ENCODE measurements at places on chromosomes 12 and 14.

DNA sequence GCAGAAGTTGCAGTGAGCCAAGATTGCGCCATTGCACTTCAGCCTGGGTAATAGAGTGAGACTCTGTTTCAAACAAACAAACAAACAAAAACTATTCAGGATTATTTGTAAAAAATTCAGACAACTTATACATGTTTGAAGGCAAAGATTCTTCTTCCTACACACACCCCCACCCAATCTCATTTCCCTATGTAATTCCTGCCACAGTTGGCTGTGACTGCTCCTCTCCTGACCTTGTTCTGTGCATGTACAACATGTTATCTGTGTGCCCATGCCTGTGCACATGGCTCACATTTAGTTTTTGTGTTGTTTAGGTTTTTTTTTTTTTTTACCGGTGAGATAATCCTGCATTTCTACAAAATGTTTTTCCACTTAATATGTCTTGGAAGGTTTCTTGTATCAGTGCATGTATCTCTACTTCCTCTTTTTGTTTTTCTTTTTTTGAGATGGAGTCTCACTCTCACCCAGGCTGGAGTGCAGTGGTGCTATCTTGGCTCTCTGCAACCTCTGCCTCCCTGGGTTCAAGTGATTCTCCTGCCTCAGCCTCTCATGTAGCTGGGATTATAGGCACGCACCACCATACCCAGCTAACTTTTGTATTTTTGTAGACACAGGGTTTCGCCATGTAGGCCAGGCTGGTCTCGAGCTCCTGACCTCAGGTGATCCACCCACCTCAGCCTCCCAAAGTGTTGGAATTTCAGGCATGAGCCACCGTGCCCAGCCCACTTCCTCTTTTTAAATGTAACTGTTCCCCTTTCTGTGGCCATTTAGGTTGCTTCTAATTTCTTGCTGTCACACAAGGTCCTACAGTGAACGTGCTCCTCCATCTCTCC is 8.7 kb downstream of the CFAP251 start:
- no peak for DNase-seq

DNA sequence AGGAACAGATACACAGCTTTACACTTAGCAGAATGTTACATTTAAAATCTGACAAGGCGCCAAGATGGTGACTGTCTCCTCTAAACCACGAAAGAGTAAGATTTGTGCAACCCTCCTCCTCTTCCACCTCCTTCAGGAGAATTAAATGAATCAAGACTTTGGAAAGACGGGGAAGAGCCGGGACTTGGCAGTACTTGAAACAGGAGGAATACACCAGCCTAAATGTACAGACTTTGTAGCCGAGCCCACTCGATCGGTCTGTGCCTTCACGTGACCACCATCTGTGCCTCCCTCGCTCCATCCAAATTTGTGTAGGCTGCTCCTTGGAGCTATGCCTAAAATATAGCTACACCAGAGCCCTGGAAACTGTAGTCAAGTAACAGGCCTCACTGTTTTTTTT is 38.3 kb downstream of the SSPN start:
- DNase-seq = no peak

DNA sequence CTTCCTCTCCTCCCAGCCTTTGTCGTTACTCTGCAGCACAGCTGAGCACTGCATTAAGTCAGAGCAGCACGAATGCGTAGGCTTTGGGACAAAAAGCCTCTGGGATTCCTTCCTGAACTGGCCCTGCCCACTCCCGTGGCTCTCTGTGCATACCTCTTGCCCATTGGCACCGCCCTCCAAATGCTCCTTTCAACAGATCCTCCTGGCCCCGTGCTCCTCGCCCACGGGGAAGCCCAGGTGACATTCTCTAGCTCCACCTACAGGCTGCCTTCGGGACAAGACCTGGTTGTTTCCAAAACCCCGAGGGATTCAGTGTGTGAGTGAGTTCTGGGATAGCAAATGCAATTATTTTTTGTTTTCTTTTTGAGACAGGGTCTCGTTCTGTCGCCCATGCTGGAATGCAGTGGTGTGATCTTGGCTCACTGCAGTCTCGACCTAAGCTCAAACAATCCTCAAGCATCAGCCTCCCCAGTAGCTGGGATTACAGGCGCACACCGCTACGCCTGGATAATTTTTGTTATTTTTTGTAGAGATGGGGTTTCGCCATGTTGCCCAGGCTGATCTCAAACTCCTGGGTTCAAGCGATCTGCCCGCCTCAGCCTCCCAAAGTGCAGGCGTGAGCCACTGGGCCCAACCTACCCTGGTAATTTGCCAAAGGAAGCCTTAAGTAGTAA is 17.9 kb upstream of the TDRD9 start:
- DNase-seq = peak; percentile 64

DNA sequence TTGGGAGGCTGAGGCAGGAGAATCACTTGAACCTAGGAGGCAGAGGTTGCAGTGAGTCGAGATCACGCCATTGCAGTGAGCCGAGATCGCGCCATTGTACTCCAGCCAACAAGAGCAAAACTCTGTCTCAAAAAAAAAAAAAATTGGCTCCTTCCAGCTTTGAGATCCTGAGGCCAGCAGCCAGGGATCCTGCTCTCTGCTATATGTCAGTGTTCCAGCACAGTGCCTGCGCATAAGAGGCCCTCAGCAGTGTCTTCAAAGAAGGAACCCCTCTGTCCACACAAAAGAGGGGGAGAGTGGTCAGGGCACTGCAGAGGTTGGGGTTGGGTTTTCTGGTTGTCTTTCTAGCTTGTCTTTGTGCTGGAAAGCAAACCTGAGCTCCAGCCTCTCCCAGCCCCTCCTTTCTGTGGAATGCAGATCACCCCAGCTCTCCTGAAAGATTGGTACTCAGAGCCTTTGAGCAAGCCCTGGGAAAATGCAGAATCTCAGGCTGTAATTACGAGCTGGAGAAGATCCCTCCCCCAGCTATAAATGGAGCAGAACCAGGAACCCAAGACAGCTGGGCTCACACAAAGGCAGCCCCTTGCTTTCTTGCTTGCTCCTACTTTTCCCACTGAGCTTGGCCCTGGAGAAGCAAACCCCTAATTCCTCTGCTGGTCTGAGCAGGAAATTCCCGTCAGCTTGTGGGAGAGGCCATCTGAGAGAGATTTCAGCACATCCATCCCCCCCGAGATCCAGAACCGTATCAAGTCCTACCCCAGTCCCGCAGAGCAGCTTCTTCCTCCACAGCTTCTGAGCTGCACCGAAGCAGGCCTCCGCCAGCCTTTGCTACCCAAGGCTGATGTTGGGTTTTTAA is 205.7 kb downstream of the ZFP36L1 start:
- no peak for DNase-seq

- no peak for DNase-seq
Measured at GRCh38 chr12:99128246-99128802, 483.2 kb downstream of the APAF1 start.

GRCh38 chr12:47725091-47725772 is at the start of gene ENDOU:
Gene ENDOU, minus strand, starts transcription at chr12:47725490. Its CDS starts 77 bp downstream, at chr12:47725413.
- DNase-seq = no peak

GRCh38 chr12:53803703-53804102 is 51.9 kb upstream of the CISTR start:
- DNase-seq = no peak

- no peak for DNase-seq
Measured at GRCh38 chr12:22535478-22535877, 8.9 kb downstream of the C2CD5 start.

DNA sequence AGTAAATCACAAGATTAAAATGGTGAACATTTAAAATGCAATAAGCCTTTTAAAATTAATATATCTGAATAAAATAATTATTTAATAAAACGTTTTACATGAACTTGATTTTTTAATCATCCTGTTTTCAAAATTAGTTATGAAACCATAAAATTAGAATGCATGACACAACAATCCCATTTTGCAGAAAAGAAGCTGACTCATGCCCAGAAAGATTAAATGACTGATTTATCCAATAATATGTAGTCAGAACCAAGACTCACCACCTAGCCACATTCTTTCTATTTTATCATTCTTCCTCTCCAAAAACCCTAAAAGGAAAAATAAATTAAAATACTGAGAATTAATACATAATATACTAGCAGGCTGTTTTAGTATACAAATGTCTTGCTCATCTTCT is 83.0 kb upstream of the LGR5 start:
- no peak for DNase-seq

Data from stimulated activated CD4-positive, alpha-beta T cell treated with anti-CD3 and anti-CD28 coated beads, Interleukin-4, amount 100 ng/mL, for 4 hours (primary cell).